ENCODE measurements at places on chromosomes 6 and 20.

DNA sequence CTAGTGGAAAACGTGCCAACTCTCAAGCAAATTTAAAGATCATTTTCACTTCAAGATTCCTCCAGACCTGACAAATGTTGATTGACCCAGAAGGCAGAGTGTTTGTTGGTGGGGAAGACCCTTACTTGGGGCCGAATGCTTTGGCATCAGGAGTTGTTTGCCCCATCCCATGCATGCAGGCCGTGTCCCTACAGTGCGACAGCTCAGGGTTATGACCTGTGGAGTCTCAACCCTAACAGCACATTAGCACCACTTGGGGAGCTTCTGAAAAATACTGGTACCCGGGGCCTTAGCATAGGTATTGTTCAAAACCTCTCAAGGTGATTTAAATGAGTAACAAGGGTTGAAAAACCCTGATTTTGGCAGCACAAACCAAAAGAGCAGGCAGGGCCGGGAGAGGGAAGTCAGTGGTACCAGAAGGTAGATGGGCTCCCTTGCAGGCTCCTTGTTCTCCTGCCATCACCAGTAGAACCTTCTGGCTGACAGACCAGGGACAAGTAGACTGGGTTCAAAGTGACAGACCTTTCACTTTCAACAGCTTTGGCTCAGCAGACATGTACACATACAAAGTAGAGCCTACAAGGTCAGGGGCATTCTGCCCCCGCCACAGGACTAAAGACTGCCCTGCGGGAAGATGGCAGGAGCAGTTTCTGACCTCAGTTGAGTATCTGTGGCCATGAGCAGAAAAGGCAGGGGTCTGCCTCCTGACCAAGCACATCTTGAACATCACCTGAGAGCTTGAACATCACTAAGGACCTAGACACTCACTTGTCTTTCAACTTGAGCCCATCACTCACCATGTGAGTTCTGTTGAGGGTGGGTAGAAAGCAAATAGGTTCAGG is 39.6 kb downstream of the PLCG1 start:
- no peak for DNase-seq

DNA sequence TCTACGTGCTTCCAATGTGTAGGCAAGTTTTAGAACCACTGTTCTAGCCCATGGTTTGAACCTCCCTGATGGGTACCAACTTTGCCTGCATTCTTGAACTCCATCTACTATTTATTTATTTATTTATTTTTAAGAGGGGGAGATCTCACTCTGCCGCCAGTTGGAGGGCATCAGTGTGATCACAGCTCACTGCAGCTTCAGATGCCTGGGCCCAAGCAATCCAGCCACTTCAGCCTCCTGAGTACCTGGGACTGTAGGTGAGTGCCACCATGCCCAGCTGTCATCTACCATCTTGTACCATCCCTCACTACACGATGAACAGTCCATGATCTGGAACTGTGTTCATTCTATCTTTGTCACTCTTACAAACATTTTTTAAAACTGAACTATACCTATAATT is 28.2 kb downstream of the HLA-F start:
- DNase-seq = no peak

DNA sequence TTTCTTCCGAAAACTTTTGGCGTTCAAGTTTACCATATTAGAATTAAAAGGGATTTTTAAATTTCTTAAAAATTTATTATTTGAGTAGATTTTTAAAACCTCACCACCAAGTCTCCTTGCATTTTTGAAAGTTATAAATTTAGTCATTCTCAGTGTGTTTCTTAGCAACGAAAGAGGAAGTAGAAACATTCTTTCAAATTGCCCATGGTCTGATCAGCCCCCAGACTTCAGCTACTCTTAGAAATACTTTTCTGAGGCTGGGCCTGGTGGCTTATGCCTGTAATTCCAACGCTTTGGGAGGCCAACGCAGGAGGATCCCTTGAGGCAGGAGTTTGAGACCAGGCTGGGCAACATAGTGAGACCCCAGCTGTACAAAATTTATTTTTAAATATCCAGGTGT is 15.1 kb upstream of the RTF2 start:
- DNase-seq = no peak

GRCh38 chr20:4471221-4471620 is 250.5 kb upstream of the PRND start:
- no peak for DNase-seq

DNA sequence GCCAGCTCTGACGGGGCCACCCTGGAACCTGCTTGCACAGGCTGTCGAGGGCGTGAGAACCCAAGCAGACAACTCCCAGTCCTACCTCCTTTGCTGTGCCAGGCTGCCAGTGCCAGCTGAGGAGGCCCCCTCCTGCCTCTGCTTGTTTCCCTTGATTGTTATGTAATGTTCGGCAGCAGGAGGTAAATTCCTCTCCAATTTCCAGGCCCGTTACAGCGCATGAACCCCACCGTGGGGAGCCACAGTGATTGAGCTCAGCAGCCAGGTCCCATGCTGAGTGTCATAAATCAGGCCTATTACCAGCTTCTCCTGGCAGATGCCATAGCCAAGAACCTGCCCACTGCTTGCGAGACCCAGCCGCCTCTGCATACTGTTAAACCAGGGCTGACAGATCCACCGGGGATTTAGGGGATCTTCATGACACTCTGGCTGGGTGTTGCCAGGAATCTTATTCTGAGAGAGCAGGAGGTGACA is 320.5 kb downstream of the DHX35 start:
- DNase-seq = no peak

DNA sequence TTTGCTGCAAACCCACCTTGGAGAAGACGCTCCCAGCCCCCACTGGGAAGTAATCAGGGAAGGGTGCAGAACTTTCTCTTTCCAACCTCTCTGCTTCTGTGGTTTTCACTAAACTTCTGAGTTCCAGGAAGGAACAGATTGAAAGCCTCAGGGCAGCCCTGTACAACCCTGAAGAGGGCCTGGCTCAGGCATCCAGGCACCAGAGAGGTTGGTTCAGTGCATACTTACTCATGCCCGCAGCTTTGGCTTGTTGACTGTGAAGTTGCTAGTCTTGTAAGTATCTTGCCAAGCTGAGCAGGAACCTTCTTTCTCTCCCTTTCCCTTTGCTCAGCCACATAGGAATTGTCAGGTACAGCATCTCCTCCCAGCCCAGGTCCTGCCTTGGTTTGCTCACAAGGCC is 272.2 kb upstream of the FOXQ1 start:
- no peak for DNase-seq

- DNase-seq = no peak
Observed at GRCh38 chr20:57317789-57318371, 11.7 kb upstream of the SPO11 start.

DNA sequence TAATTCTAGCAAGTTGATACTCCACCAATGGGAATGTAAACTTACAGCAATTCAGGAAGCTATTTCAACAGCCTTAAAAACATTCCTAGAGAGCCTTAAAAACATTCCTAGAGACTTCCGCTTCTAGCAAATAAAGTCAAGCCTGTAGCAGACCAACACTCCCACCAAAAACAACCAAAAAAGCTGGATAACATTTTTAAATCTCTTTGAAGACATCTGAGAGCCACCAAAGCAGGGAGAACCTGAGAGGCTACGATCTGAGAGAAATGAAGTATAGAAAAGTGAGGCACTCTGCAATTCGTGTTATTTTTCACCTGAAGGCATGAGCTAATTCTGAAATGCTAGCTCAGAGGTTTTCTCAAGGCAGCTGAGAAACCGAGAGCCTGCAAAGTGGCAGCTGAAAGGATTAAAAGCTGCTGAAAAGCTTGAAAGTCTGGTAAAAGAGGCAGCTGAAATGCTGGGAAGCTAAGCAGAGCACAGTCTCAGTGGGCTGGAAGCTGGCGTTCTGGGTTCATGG is 20.9 kb downstream of the GPR63 start:
- DNase-seq = no peak

- no peak for DNase-seq
Observed at GRCh38 chr6:71262914-71263313, 25.7 kb upstream of the OGFRL1 start.

DNA sequence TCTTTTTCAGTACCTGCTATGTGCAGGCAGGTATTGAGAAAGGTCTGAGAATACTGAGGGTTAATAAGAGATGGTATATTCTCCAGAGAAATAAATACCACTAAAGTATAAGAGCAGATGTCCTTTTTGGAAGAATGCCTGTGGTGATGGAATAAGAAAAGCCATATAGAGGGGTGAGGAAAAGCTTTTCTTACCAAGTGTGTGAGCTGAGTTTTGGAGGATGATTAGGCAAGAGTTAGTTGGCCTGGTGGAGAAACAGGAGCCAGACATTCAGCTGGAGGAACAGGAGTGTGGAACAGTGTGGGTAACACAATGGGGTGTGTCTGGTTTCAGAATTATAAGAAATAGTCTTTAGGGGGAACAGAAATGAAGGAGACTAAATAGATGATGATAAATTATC is 19.9 kb downstream of the ZNF451 start:
- DNase-seq = no peak

DNA sequence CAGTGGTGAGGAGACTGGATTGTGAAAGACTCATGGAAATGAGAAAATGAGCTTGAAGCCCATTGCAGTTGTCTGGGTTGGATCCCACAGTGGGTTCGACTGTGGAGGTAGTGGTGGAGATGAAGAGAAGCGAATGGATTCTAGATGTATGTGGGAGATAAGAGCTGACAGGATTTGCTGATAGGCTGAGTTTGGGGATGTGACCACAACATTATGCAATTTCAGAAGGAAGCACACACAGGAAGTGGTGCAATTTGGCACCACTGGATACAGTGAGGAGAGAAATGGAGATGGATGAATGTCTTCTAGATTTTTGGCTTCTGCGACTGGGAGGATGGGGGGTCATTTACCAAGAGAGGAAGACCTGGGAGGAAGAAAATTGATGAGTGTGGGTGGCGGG is 64.4 kb upstream of the MAFB start:
- DNase-seq = no peak

GRCh38 chr6:56850626-56851025 is 104.3 kb upstream of the BEND6 start:
- DNase-seq = no peak

DNA sequence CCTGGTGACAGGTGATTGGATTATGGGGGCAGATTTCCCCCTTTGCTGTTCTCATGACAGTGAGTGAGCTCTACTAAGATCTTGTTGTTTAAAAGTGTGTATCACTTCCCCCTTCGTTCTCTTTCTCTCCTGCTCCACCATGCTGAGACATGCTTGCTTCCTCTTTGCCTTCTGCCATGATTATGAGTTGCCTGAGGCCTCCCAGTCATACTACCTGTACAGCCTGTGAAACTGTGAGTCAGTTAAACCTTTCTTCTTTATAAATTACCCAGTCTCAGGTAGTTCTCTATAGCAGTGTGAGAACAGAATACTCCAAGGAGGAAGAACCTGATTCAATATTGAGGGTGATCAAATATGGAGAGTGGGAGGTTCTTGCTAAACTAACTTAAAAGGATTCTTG is 724.9 kb downstream of the DOK5 start:
- DNase-seq = no peak

GRCh38 chr6:129860908-129861665 is at the start of gene TMEM244:
TSS of gene TMEM244 (minus strand) at chr6:129861315. CDS start at chr6:129861188, 127 bp downstream.
- no peak for DNase-seq

DNA sequence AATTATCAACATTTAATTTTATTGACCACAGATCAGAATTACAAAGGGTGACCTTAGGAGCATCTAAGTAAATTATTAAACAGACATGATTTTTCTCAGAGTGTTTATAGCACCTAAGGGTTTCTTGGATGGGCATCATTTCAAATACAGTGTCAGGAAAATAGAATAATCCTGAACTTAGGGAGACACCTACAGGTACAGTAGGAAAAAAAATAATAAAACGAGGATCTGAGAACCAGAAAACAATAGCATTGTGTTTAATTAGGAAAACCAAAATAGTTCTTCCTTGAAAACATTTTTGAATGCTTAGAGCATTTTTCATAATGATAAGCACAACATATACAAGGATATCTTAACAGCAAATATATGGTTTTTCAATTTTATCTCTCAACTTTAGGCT is 39.2 kb downstream of the MMUT start:
- no peak for DNase-seq

- no peak for DNase-seq
Observed at GRCh38 chr20:51054233-51054632, 31.3 kb upstream of the KCNG1 start.

GRCh38 chr20:45917790-45918141 is 5.8 kb upstream of the PLTP start:
- DNase-seq = no peak

DNA sequence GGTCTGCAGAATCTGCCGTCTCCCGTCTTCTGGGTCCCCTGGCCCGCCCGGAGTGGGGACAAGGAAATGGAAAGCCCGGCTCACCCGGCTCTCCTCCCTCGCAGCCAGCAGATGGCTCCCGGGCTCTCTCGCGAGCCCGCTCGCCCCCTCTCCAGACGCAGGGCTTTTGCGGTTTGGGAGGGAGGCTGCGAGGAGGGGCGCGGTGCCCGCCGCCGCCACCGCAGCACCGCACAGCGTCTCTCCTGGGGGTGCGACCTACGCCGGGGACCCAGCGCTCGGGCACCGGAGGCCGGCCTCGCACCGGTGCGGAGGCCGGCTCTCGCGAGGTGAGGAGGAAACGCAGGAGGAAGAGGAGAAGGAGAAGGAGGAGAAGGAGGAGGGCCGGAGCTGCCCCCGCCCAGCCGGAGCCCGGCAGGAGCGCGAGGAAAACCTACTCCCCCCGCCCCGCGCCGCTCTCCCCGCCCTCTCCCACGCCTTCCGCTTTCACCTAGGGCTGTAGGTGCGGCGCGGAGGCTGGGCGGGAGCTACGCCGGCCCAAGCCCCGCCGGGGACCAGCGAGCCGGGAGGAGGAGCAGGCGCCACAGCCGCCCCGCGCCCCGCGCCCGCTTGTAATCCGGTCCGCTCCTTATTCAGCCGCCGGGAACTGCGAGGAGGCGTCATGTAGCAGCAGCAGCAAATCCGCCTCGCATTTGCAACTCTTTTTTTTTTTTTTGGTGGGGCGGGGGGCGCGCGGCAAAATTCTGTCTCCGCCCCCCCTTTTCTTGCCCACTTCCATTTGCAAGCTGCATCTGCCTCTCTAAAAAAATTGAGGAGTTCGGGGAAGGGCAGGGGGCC is at the start of gene CARMIL1:
Gene CARMIL1, plus strand, starts transcription at position 461 of the 834 bp plus-strand sequence. CDS start 422 bp downstream, outside the sequence.
- DNase-seq = peak; percentile 68

- DNase-seq = no peak
Observed at GRCh38 chr6:118843685-118844390, 50.1 kb upstream of the ASF1A start.

GRCh38 chr20:50005471-50005981 is 22.7 kb downstream of the SNAI1 start:
- no peak for DNase-seq

- no peak for DNase-seq
Observed at GRCh38 chr20:46157625-46158024, 39.5 kb downstream of the CD40 start.

DNA sequence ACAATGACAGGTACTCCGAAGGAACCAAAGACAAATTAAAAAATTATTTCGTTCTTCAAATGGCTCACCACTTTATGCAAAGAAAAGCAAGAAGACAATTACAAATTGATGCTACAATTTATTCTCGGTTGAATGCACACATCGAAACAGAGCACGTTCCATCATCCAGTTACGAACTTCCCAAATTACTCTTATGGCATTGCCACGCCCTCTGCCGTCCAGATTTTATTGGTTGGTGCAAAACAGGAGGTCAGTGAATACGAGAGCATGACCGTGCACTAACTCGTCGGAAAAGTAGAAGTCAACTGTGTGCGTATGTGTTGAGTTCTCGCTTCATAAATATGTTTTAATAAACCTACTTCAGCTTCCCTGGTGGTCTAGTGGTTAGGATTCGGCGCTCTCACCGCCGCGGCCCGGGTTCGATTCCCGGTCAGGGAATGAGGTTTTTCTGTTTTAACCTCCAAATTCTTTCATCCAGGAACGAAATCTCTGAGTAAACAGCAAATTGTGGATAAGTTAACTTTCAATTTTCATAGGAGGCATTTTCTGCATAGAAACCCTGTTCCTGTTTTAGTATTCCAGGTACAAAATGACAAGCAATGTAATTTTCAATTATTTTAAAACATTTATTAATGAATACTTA is 23.2 kb downstream of the ZNF311 start:
- DNase-seq = peak; percentile 73

GRCh38 chr6:10561611-10562199 is 40.6 kb downstream of the GCNT2 start:
- DNase-seq = no peak
